ENCODE measurements at places on chromosomes 6 and 20.

GRCh38 chr20:19867074-19867473 is 109.0 kb downstream of the RIN2 start:
- DNase-seq, result no peak

- no peak for DNase-seq
Measured at GRCh38 chr6:11542863-11543262, 5.3 kb downstream of the TMEM170B start.

- peak; percentile 10 for DNase-seq
Measured at GRCh38 chr6:35048631-35049083, 92.5 kb downstream of the TCP11 start.

DNA sequence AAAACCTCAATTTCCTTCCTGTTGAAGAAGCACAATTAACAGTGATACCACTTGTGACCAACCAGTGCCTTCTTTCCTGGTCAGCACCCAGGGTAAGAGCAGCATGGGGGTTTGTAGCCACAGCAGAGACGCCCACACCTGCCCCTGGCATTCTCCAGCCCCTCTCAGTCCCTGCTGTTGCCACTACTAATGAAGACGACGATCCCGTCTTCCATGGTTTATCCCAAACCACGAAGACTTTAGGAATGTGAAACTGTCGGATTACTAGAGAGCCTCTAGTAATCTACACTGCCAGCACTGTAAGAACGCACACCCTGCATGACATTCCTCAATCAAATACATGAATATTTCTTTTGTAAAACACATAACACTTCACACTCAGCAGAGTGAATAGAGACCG is 60.0 kb downstream of the GINS1 start:
- DNase-seq, result no peak

- DNase-seq, result no peak
Measured at GRCh38 chr6:136923954-136924673, 2.0 kb downstream of the SLC35D3 start.

- DNase-seq, result peak; percentile 89
Measured at GRCh38 chr6:32659856-32660595, 6.4 kb downstream of the HLA-DQB1 start.

- DNase-seq, result no peak
Measured at GRCh38 chr20:51480507-51481270, 61.8 kb downstream of the NFATC2 start.

GRCh38 chr6:36094753-36095496 is 35.4 kb upstream of the MAPK13 start:
- peak; percentile 78 for DNase-seq

GRCh38 chr6:150866147-150866990 is 867 bp downstream of the MTHFD1L start:
- DNase-seq, result peak; percentile 90
